Activated CD8-positive, alpha-beta memory T cell treated with anti-CD3 and anti-CD28 coated beads for 24 hours (primary cell): ENCODE measurements at places on chromosomes 5 and 9.

DNA sequence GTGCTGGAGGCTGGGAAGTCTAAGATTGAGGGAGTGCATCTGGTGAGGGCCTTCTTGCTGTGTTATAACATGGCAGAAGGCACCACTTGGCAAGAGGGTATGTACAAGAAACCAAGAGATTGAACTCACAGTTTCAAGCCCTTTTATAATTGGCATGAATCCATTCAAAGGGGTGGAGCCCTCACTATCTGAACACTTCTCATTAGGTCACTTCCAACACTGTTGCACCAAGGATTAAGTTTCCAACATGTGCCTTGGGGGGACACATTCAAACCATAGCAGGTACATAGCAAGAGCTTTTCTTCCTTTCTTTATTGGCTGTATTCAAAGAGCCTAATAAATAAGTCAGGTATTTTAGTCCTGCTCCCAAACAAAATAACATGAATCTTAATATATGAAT, 62.7 kb downstream of the PRELID2 start:
- DNase-seq, result no peak

DNA sequence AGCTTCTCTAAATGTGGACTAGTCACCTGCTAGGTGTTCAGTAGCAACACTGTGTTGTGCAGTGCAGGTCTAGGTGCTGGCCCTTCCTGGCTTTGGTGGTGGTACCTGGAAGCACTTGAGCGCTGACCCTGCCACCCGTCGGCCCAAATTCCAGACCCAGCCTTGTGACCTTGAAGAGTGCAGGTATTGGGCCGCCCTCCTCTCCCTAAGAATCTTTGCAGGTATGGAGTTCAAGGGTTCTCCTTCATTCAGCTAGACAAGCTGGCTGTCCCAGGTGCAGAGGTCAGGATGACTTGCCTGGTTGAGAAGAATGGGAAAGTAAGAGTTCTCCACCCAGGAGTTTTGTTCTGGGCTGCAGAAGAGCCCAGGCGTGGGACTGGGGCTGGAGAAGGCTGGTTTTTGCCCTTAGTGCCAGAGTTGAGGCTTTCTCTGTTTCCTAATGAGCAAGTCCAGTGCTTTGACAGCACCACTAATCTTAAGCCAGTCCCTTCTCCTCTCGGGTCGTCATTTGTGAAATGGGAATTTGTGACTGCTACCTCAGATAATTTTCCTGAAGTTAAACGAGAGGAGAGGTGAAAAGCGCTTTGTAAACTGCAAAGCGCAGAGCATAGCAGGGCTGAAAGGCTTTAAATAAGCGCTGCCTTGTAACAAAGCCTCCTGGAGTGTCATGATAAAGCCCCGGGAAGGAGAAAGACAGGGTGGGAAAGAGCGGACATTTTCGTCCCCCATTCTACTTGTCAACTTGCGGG, 4.0 kb downstream of the FOXE1 start:
- no peak for DNase-seq

DNA sequence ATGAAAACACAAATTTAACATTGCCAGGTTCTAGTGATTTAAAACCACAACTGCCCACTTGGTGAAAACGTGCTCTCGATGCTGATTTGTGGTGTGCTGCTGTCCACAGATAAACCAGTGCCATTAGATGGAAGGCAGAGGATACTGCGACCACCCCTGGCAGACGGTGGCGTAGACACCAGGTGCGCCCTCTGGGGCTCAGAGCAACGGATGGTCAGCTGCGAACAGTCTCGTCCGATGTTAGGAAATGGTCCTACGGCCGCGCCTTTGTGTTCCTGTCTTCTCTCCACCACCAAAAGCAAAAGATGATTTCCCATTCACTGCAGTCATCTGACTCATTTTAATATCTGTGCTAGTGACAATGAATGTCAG, 43.2 kb downstream of the UBE2QL1 start:
- DNase-seq, result no peak

DNA sequence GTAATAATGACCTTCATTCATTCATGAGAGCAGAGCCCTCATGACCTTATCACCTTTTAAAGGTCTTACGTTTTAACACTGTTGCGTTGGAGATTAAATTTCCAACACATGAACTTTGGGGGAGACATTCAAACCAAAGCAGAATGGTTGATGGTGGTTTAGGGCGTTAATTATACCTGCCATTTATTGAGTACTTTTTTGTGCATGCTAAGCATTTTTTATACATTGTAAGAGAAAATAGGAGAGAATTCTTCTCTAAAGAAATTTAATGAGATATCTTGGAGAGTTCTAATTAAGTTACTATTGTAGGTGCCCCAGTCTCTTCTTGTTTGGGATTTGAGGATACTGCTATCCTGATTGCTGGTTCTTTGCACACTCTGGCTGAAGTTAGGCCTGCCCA, 12.4 kb downstream of the AP3S1 start:
- no peak for DNase-seq
